Posterior cingulate gyrus (tissue), 11 donors: ENCODE measurements at places on chromosomes 16 and 17.

DNA sequence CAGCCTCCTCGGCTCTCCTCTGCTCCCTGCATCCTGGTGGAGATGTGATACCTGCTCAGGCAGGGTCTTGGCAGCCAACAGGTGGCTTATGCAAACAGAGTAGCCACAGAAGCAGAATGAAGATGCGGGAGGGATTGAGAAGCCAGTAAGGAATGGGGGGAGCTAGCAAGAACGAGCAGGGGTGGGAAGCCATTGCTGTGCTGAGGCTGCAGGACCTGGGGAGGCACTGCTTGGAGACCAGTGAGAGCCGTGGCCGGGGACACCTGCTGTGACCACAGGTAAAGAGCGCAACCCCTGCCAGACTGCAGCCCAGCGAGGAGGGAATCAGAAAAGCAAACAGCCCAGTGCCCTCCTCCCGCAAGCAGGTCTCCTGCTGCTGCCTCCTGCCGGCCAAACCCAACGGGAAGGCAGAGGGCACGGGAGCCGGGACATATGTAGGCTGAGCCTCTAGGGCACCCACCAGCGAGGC lies 14.7 kb downstream of the AIPL1 start:
- no peak for DNase-seq

DNA sequence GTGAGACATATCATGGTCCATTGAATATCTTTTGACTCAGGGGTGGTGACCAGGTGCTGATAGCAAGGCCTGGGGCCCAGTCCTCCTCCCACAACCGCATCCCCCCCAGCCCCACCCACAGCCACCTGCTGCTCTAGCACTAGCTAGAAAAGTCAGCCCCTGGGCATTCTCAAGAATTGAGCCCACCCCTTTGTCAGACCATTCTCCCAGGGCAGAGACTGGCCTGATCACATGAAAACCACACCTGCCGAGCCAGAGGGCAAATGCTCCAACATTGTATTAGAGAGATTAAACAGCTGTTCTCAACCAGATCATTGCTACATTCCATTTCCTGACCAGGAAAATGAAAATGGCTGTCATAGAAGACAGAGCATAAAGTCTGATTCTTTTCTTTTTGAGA lies 62.4 kb downstream of the RAB11FIP4 start:
- DNase-seq = no peak

DNA sequence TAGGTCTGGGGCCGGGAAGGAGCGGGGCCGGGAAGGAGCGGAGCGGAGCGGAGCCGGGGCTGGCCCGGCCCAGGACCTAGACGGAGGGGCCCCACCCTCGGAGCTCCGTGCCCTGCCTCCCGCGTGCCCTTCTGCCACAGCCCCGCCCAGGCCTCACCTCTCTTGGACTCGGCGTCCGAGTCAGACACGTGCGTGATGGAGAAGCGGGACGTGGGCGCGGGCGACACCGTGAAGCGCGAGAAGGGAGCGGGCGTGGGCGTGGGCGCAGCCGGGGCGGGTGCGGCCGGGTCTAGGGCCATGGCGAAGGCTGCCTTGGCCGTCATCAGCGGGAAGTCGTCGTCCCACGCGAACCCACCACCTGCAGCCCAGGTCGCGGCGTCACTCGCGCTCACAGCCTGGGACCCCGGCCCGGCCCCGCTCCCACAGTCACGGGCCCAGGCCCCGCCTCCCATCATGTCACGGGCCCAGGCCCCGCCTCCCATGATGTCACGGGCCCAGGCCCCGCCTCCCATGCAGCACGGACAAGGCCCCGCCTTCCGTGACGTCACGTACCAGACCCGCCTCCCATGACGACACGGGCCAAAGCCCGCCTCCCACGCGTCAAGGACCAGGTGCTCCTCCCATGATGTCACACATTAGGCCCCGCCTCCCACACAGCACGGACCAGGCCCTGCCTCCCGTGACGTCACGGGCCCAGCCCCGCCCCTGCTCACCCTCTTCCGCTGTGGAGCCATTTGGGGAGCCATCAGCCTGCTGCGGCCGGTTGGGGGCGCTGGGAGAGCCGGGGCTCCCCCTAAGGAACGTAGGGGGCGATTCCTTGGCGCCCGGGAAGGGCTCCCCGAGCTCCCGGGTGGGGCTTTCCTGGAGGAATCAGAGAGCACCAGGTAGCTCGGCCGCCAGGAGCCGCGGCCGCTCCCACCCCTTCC lies 45.8 kb upstream of the PVALEF start:
- peak; percentile 91 for DNase-seq

DNA sequence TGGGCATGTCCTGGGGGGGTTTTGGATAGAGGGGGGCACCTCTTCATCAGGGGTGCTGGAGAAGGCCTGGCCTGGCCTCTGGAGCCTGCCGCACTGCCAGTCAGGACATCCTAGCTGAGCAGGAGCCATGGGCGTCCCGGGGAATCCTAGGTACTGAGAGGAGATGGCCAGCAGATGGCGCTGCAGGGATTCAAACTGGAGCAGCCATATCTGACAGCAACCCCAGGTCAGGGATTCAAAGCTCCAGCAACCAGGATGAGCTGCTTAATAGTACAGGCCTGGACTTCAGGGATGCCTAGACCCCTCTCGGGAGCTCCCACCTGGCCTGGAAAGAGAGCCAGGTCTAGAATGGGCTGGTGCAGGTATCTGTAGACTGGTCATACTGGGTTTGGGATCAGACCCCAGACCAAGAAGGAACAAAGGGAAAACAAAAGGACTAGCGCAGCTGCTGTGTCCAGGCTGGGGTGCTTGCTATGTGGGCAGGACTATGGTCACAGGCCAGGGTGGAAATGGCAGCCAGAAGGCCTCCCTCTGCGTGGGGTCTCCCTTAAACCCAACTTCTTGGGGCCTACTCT lies 306.9 kb upstream of the RBFOX1 start:
- peak; percentile 93 for DNase-seq

DNA sequence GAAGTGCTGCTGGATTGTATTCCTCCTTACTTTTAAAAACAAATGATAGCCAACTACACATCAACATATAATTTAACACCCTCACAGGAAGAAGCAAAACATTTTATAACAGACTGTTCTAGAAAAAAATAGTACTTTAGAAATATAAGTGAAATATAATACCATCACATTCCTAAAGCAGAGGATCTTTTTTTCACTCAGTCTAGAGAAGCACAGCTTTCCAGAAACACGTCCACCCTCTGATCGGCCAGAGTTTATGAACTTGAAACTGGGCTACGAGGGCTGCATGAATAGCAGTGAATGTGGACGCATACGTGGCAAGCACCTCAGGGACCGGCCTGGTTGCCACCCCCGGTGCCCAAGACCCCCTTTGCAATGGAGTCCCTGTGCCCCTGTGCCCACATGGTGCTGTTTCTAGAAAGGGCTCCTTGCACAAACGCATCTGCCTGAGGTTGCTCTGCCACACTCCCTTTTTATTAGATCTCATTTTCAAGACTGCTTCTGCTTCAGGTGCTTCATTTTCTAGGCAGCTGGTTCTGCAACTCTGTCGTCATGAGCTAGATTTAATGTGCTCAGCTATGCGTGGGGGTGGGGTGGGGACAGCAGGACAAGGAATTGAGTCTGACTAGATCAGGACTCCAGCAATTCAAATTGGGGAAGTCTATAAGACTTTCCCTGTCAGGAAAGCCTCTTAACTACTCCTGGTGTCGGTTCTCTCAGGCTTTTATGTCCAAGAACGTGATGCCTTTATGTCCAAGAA lies 29.1 kb upstream of the ERN1 start:
- DNase-seq = no peak

DNA sequence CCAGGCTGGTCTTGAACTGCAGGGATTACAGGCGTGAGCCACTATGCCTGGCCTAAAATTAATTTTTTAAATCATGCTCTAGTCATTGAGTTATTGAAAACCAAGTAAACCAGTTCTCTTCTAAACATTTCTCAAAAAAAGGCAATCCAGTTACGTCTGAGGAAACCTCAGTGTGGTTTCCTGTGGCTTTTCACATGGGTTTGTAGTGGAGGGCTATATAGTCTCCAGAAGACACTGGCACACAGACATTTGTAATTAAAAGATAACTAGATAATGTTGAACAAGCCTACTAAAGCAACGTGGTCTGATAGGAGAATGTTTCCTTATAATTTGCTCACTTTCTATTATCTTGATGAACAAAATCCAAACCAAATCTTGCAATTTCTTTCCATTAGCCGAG lies 5.2 kb upstream of the TOB1 start:
- DNase-seq = no peak

- DNase-seq = no peak
These were observed 1893.0 kb downstream of the TP53TG3F start for GRCh38 chr16:35352431-35352830.

DNA sequence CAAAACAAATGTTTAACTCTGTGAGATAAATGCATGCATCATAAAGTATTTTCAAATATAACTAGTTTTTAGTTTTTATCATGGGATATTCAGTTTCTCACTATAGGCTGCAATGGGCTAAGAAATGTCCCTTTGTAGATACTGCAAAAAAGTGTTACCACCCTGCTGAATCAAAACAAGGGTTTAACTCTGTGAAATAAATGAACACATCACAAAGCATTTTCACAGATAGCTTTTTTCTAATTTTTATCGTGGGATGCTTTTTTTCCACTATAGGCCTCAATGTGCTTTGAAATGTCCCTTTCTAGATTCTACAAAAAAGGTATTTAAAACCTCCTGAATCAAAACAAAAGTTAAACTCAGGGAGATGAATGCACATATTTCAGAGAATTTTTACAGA lies 541.1 kb downstream of the KCNJ18 start:
- DNase-seq = no peak

DNA sequence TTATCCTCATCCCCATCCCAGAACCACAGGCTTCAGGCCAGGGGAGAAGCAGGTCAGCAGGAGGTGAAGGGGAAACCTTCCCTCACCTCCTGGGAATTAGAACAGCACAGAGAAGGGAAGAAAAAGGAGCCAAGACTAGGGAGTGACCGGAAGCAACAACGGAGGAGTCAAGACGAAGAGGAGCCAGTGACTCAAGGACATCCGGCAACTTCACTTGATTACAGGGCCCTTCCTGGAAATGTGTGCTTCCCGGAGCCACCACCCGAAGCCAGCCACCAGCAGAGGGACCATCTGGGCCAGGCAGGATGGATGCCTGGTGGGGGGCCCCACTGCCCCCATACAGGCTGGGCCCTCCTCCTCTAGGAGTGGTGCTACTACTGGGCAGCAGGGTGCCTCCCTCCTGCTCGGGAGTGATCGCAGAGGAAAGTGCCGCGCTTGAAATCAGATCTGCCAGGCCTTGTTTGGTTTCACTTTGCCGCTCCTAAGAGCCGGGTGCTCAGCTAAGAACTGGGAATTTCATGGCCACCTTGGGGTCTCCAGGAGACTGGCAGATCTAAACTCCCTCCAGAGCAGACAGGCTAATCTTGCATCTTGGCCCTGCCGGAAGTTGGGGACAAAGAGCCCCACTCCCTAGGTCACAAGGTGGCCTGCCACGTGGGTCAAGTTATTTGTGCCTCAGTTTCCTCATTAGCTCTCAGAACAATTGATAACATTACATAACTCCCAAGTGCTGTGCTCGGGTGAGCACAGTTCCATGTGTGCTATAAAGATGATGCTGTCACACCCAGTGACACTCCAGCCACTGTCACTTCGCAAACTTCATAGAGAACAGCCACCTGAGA lies 6.6 kb downstream of the CDC42EP4 start:
- no peak for DNase-seq

- DNase-seq = no peak
These were observed 48.0 kb downstream of the GLG1 start for GRCh38 chr16:74558873-74559272.

DNA sequence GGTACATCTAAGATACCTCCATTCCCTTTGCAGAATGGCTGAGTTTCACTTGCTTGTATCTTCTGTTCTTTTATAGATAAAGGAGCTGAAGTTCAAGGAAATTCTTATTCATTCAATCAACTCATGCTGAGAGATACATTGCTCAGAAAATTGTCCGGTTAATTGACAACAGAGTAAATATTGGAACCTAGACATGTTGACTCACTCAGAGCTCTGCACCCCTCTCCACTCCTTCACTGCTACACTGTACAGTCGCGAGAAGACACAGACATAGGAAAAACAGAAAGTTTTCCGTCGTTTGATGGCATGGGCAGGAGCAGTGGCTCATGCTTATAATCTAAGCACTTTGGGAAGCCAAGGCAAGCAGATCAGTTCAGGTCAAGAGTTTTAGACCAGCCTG lies 690.5 kb upstream of the SOX9 start:
- no peak for DNase-seq

DNA sequence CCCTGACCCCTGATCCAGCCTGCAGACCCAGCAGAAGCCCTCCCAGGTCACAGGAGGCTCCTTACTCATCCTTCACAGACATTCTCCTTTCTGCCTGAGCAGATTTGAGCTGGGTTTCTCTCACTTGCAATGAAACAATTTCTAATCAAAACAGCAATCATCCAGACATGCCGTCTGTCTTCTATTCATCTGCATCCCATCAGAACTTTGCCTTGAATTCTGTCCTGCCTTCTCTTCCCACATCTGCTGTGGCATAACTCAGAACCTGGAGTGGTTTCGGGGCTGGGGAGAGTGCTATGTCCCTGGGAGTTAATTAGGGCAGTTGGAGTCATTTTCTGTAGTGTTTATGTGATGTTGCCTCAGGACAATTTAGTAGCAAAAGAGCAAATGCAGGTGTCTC lies 278.6 kb downstream of the CBLN1 start:
- no peak for DNase-seq
